ENCODE measurements at places on chromosomes 5 and 9.

DNA sequence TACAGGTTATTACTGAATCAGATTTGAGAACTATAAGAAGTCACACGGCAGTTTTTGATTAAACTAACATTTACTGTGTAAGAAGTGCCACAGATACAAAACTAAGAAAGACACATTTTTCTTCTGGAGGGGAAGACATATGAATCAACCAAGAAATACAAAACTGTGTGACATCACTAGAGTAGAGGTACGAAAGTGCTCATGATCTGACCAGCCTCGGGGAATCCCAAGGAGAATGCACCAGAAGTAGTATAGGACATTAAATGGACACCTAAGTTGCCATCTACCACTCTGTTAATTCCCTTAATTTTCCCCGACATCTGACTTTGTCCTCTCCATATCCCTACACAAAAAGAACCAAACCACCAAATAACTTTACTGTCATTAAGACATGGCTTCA lies 5.3 kb upstream of the IFNK start:
- no peak for DNase-seq

DNA sequence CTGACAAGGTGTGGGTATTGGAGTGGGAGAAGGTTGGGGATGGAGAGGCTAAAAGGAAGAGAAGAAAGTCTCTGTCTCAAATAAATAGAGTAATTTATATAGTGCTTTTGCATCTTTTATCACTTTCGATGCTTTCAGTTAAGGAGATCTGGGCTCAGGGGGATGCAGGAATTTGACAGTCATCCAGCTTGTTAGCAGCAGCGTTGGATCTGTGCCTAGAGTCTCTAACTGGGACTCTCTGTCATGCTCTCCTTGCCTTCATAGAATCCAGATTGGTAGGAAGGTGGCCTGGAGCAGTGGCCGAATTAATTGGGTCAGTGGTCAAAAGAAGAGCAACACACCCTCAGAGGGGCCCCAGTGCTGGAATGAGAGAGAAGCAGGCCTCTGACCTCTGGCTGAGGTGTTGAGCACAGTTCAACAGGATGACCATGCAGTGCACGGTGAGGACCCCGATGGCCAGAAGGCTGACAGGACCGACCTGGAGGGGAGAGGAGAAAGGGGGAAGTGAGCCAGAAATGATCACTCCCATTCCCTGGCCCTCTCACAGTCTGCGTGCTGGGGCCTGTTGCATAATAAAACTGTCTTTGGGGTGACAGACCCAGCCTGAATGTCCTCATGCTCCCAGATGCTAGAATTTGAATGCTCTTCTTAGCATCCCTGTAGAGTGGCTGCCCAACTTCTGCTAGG lies 7.6 kb downstream of the SLC36A3 start:
- DNase-seq: no peak

DNA sequence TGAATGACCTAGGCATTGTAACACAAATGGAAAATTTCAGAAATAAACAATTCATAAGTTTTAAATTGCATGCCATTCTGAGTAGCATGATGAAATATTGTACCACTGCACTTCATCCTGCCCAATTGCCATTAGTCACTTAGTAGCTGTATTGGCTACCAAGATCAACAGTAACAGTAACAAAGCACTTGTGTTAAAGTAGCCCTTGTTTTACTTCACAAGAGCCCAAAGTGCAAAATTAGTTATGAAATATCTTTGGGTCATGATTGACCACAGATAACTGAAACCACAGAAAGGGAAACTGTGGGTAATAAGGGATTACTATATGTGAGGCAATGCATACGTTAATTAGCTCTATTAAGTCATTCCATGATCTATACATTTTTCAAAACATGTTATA lies 33.3 kb upstream of the RORB start:
- DNase-seq: no peak

DNA sequence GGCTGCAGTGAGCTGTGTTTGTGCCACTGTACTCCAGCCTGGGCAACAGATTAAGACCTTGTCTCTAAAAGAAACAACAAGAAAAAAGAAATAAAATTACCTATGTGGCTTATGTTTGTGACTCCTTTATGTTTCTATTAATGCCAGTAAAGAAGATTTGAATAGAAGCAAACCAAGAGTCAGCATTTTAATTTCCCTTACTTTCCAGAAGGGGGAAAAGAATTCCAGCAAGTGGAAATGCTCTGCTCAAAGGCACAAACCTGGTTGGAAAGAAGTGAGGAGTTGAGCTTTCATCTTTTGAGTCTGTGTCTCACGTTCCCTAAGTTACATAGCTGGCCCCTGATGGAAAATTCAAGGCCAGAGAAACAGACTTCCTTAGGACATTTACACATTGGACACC lies 23.6 kb upstream of the ELL2 start:
- no peak for DNase-seq

DNA sequence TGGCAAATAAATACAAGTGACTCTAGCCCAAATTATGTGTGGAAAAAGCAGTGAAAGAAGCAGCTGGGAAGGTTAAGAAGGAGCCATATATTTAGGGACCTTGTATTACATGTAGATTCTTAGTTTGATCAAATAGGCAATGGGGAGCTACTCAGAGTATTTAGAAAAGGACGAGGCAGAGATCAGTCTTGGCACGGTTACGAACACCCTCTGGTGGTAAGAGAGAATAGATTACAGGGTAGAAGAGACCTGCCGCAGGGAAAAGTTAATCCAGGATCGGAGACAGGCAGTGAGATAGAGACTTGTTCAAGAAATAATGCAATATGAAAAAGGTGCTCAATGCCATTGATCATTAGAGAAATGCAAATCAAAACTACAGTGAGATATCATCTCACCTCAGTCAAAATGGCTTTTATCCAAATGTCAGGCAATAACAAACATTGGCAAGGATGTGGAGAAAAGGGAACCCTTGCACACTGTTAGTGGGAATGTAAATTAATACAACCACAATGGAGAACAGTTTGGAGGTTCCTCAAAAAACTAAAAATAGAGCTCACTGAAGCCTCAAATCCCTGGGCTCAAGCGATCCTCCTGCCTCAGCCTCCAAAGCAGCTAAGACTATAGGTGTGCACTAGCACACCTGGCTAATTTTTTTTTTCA lies 12.0 kb downstream of the INIP start:
- DNase-seq: peak; percentile 30

- no peak for DNase-seq
Observed at GRCh38 chr5:142313682-142314081, 11.1 kb downstream of the SPRY4 start.

GRCh38 chr5:133421394-133421793 lies 190.9 kb downstream of the FSTL4 start:
- no peak for DNase-seq

- DNase-seq: no peak
Observed at GRCh38 chr5:5688194-5688924, 265.9 kb downstream of the ICE1 start.

DNA sequence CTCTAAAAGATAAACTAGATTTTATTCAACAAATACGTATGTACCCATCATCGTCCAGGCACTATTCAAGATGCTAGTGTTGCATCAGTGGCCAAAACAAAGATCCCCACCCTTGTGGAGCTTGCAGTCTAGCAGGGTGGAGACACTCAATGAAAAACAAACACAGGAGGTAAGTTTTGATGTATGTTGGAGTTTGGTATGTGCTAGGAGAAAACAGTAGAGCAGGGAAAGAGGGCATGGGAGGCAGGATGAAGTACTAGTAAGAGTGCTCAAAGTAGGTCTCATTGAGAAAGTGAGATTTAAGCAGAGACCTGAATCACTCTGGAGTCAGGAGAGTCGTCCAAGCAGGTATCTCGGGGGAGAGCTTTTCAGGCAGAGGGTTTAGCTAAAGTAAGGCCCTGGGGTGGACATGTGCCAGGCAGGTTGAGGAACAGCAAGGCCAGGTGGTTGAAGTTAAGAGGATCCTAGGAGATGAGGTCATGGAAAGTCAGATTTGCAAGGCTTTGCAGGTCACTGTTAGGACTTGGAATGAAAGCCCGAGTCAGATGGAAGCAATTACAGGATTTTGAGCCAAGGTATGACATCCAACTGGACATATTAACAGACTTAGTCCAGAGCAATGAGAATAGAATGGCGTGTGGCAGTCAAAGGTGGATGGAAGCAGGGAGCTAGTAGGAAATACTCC lies 9.2 kb downstream of the SNX18 start:
- no peak for DNase-seq

DNA sequence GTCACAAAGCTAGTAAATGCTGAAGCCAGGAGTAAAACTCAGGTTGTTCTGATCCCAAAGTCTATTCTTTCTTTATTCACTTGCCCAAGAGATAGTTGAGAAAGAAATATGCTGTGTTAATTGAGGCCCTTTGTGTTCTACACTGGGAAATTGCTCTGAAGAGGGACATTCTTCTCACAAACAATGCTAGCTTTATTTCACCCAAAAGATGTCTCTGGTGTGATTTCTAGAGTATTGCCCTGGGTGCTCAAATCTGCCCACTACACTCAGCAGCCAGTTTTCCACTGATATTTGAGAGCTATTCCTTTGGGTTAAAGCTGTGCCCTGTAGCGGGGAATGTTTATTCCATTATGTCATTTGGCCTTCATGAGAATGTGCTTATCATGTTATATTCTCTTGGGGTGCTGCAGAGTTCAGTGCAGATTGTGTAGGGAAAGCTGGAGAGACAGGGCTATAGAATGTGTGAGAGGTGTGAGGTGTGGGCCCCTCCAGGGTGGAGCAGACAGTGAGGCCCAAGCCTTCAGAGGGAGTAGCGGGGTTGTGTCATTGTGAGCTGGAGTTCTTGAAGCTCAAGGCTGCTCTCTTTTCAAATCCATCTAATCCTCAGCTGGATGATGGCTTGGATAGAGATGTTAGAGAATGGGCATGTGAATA lies 21.0 kb upstream of the C5orf63 start:
- DNase-seq: no peak

DNA sequence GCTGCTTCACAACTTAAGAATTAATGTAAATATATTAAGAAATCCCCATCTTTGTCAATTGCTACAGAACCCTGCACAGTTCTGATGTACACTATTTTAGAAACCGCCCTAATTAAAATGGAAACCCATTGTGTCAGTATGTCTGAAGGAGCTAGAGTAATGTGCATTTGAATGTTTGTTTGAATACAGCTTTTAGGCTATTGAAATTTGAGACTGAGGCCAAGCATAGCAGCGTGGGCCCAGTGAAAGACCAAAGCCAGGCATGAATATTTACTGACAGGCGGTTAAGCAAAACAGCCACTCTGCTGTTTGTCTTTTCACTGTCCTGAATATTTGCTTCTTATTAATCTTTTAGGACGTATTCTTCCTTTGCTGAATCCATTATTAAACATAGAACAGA lies 252.3 kb downstream of the IZUMO3 start:
- DNase-seq: no peak

DNA sequence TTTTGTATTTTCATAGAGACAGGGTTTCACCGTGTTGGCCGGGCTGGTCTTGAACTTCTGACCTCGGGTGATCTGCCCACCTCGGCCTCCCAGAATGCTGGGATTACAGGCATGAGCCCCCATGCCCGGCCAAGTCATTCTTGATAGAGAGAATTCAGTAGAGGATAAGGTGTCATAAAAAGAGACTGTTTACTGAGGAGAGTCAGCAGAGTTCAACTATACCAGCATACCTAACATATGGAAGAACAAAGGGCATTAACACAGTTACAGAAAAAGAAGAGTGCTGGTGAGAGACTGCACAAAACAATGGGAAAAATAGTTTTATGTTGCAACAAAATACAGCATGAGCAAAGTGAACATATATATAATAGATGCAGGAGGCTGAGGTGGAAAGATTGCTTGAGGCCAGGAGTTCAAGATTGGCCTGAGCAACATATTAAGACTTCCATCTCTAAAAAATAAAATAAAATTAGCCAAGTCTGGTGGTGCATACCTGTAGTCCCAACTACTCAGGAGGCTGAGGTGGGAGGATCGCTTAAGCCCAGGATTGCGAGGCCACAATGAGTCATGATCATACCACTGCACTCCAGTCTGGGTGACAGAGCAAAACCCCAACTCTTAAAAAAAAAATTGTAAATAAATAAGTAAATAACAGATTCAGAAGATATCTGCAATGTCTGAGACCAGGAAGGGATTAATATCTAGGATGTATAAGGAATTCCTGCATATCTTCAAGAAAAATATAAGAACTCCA lies 19.5 kb downstream of the B4GALT1 start:
- DNase-seq: no peak

GRCh38 chr5:96969366-96969765 lies 33.5 kb downstream of the LNPEP start:
- no peak for DNase-seq

DNA sequence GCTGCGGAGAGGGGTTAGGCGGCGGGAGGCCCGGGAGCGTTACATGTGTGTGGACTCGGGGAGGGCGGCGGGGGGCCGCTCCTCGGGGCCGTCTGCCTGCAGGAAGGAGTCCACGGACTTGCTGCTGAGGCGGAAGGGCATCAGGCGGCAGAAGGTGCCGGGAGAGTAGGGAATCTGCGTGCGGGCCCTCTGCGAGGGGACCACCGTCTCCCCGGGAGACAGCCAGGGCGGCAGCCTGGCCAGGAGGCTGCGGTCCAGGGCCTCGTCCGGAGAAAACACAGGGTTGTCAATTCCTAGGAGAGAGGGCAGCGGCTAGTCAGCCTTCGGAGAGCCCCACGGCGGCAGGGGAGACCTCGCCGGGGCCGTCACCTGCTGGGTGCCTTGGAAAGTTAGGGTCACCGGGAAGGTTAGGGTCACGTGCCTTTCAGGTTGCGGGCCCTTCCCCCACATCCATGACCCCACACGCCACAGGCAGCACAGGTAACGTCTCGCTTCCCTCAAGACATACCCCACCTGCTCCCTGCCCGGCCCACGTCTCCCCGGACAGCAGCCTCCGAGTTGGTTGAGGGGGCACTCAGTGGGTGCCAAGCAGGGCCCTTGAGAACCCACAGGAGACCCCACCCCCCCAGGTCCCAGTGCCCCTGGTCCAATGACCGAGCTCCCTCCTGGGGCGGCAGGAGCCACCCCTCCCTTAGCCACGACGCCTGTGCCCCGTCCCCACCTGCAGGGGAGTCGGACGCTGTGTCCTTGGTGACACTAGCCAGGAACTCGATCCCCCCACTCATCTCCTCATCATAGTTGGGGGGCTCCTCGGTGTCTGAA lies 32.1 kb downstream of the EXOC3 start:
- DNase-seq: no peak

DNA sequence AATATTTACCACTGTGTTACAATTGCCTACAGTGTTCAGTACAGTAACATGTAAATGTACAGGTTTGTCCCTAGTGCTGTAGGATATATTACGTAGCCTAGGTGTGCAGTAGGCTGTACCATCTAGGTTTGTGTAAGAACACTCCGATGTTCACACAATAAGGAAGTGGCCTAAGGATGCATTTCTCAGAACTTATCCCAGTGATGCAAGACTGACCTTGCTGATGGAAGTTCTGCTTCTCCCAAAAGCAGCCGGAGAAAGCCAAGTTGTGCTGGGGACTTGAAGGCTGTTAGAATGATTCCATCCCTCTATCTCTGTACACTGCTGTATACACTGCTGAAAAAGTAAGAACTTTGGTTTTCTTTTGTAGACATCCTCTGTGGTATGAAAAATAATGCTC lies 21.6 kb downstream of the NEUROG1 start:
- DNase-seq: no peak
